ENCODE measurements at places on chromosomes 2 and 18.

DNA sequence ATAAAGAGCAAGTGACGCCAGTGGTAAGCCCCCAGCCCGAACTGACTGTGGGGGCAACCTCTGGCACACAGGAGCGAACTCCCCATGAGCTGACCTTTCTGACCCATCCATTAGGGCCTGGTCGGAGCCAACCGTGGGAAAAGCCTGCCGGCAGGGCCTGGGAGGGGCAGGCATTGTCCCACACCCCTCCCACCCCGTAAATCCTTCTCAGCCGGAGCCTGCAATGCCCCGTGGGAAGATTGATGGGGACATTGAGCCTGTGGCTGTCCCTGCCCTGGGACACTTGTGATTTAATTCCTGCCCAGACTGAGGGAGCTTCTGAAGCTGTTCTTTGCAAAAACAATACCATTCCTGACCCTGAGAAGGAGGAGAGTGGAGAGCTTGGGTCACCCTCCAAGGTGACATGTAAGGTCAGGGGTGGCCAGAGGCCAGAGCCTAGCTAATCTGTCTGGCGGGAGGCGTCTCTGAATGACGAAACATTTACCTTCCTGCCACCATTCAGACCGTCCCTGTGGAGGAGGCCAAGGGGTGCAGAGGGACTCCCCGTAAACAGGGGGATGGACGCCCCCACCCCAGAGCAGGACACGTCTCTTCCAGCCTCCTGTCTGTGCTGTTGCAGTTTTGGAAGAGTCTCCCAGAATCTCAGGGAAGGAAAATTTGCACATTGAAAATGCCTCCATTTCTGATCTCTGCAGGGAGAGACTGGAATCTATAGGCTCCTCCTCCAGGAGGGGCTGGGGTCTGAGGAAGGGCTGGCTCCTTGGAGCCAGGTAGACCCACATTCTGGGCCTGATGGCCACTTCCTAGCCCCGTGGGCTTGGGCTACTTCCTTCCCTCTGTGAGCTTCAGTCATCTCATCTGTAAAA, 51.2 kb upstream of the HS6ST1 start:
- H3K4me3 ChIP-seq: no peak overlapping the region
- H3K27me3 ChIP-seq: no peaks in the 10 kb centered on the region
- DNase-seq: peak; percentile 54
- H3K4me1 ChIP-seq: peaks cover 52% of the 10 kb centered on the region
- no peaks in the 10 kb centered on the region for H3K36me3 ChIP-seq
- peak overlapping the region; percentile 74 for H3K27ac ChIP-seq

DNA sequence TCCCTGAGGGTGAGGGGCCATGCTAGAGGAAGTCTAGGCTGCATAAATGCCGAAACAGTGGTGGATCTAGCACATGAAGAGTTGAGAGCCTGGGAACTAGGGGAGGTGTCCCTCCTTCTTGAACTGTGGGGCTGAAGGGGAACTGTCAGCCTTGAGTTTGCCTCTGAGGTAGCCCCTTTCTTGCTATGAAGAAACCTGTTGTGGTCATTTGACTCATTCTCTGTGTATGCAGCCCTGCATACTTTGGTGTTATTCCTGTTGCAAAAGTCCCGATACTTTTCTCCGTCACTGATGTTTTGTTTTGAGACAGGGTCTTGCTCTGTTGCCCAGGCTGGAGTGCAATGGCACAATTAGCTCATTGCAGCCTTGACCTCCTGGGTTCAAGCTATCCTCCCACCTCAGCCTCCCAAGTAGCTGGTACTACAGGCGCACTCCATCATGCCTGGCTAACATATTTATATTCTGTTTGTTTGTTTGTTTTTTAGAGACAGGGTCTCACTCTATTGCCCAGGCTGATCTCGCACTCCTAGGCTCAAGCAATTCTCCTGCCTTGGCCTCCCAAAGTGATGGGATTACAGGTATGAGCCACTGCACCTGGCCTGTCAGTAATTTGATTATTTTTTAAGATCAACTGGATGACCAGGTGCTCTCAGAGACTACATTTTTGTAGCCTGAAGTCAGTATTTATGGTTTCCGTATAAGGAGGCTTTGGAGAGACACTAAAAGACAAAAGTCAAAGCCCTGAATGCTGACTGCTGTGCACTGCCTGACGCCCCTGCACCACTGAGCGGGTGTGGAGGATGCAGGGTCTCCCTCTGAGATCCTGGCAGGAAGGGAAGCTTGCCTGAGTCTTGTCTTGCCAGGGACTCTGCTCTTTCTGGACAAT, 126.0 kb upstream of the MSH6 start:
- DNase-seq: no peak
- H3K27me3 ChIP-seq: peaks cover 6% of the 10 kb centered on the region
- H3K4me3 ChIP-seq: no peak overlapping the region
- no peaks in the 10 kb centered on the region for H3K4me1 ChIP-seq

- no peak overlapping the region for H3K4me3 ChIP-seq
- H3K27me3 ChIP-seq: no peaks in the 10 kb centered on the region
- peak; percentile 66 for DNase-seq
- no peaks in the 10 kb centered on the region for H3K36me3 ChIP-seq
- peaks cover 36% of the 10 kb centered on the region for H3K4me1 ChIP-seq
These were observed 76.5 kb upstream of the HS6ST1 start for GRCh38 chr2:128395196-128395595.

DNA sequence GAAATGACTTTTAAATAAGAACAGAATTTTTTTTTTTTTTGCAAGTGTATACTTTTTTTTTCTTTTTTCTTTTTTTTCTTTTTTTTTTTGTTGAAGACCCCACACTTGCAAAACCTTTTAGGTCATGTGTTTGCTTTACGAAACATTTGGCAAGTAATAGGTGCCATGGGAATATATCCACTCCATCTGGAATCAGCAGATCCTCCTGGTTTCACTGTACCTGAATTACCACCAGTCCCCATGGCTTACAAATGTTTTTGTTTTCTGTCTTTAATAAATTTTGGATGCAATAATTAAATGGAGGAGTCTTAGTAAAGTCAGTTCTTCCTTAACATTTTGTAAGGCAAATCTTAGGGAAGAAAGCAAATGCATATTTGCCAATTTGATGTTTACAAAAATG, 559.7 kb upstream of the ZEB2 start:
- peaks cover 2% of the 10 kb centered on the region for H3K36me3 ChIP-seq
- H3K27me3 ChIP-seq: no peaks in the 10 kb centered on the region
- no peak for DNase-seq
- peaks cover 18% of the 10 kb centered on the region for H3K4me1 ChIP-seq

DNA sequence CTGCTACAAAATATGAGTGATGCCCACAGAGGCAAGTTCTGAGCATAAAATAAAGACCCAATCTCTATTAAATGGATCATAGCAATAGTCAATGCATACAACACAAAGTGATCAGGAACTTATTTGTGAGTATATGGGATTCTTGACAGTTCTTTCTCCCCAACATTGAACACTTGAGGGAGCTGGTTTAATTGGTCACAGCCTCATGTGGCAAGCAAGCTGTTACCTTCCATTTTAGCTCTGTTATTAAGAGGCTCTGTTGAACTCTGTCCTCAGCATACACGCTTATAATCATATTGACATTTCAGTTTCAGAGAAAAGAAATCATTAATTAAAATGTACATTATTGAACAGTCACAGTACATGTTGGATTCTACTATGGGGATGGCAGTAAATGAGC, 37.6 kb upstream of the PAX3 start:
- H3K36me3 ChIP-seq: peaks cover 7% of the 10 kb centered on the region
- no peaks in the 10 kb centered on the region for H3K27me3 ChIP-seq
- DNase-seq: no peak
- no peak overlapping the region for H3K4me3 ChIP-seq

- DNase-seq: no peak
- peaks cover 4% of the 10 kb centered on the region for H3K27me3 ChIP-seq
- H3K36me3 ChIP-seq: no peaks in the 10 kb centered on the region
- no peak overlapping the region for H3K27ac ChIP-seq
- no peak overlapping the region for H3K4me3 ChIP-seq
These were observed 431.2 kb downstream of the LPIN1 start for GRCh38 chr2:12177455-12178288.

GRCh38 chr2:84792856-84793522, 87.9 kb downstream of the TRABD2A start:
- no peaks in the 10 kb centered on the region for H3K36me3 ChIP-seq
- peaks cover 12% of the 10 kb centered on the region for H3K27me3 ChIP-seq
- no peak for DNase-seq
- H3K27ac ChIP-seq: no peak overlapping the region
- H3K4me3 ChIP-seq: no peak overlapping the region

Measured in chondrocyte (in vitro differentiated cells).